ENCODE measurements at places on chromosomes 1 and 21. TPM values are rescaled to one million over a fixed set of nuclear protein-coding genes. Genes with fewer than 3 reads are reported as not detected.

GRCh38 chr1:53038566-53038965 lies 23.4 kb upstream of the PODN start:
- DNase-seq: no peak

- DNase-seq: no peak
Observed at GRCh38 chr1:209531006-209531405, 52.5 kb upstream of the CAMK1G start.

DNA sequence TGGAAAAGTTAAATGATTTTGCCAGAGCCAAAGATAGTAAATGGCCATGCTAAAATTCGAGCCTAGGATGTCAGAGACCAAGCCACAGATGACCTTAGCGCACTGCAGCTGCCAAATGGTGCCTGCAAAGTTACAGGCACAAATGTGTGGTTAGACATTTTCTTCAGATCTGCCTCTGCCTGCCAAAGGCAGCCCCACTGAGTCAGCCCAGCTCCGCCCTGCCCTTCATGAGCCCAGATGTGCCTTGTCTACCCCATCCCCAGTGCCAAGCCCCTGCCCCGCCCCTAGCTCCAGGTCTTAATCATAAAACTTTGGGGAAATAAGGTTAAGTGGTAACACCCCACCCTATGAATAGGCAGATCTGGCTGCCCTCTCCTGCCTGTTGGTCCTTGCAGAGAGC lies 105.9 kb downstream of the DTL start:
- DNase-seq: no peak

- DNase-seq: no peak
Observed at GRCh38 chr1:16434501-16434900, 2.7 kb downstream of the SPATA21 start.

The TRABD2B gene
- total RNA-seq: not detected

The WDR64 gene
- not detected for total RNA-seq

All from hematopoietic multipotent progenitor cell (in vitro differentiated cells).